ENCODE measurements at places on chromosomes 5 and 9.

DNA sequence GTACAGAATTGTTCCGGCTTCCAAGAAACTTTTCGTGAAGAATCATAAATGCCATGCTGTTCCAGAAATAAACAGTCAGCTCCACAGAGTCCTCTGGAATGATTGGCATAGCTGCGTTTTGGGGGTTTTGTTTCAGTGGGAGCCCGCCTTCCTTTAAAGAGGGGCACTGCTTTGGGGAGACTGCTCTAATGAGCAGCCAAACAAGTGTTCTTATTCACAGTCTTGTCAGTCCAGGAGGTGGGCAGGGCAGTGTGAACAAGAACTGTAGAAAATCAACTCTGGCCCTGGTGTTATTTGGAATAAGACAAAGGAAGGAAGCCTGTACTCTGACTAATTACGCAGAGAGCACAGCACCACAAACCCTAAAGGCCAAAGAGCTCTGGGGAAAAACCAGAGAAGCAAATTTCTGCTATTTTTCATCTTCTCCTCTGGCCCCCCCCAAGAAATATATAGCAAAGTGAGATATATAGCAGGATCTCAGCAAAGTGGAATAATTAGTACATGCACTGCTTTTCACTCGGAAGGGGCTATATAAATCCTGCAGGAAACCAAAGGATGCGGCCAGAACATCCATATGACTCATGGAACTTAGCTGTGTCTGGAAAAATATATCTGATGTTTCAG, 92.9 kb downstream of the GLDC start:
- DNase-seq: no peak
- no peaks in the 10 kb centered on the region for H3K4me1 ChIP-seq
- H3K27me3 ChIP-seq: no peaks in the 10 kb centered on the region
- H3K36me3 ChIP-seq: no peaks in the 10 kb centered on the region
- H3K4me3 ChIP-seq: no peak overlapping the region

- H3K36me3 ChIP-seq: no peaks in the 10 kb centered on the region
- no peaks in the 10 kb centered on the region for H3K27me3 ChIP-seq
- H3K27ac ChIP-seq: no peak overlapping the region
These were observed 40.0 kb upstream of the ORM1 start for GRCh38 chr9:114282926-114283325.

GRCh38 chr9:83234541-83234940, 171.6 kb upstream of the RASEF start:
- H3K27me3 ChIP-seq: no peaks in the 10 kb centered on the region
- H3K27ac ChIP-seq: no peak overlapping the region
- no peaks in the 10 kb centered on the region for H3K36me3 ChIP-seq
- H3K4me1 ChIP-seq: no peaks in the 10 kb centered on the region
- no peak for DNase-seq
- H3K4me3 ChIP-seq: no peak overlapping the region

DNA sequence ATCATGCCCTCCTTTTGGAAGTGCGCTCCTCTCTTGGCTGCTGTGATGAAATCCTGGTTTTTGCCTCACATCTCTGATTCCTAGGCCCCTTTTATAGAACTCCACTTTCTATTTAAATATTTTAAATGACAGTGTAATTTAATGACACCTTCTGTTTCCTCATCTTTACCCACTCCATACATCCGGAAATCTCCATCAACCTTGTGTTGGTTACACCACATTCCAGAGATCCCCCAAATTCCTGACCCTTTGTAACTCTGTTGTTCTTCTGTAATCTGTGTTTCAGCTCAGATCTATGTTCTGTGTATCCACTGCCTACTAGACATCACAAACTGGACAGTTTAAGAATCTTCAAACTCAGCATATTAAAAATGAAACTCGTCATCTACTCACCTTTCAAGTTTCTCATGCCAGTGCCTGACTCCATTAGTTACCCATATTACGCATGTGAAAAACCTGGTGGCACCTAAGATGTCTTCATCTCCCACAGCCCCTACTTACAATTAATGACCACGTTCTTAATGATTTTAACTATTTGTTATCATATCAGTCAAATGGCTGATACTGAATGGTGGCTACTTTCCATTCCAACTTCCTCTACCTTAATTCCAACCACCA, 25.1 kb downstream of the PARP8 start:
- H3K4me3 ChIP-seq: no peak overlapping the region
- no peak overlapping the region for H3K27ac ChIP-seq
- H3K36me3 ChIP-seq: peaks cover 27% of the 10 kb centered on the region
- no peaks in the 10 kb centered on the region for H3K27me3 ChIP-seq

DNA sequence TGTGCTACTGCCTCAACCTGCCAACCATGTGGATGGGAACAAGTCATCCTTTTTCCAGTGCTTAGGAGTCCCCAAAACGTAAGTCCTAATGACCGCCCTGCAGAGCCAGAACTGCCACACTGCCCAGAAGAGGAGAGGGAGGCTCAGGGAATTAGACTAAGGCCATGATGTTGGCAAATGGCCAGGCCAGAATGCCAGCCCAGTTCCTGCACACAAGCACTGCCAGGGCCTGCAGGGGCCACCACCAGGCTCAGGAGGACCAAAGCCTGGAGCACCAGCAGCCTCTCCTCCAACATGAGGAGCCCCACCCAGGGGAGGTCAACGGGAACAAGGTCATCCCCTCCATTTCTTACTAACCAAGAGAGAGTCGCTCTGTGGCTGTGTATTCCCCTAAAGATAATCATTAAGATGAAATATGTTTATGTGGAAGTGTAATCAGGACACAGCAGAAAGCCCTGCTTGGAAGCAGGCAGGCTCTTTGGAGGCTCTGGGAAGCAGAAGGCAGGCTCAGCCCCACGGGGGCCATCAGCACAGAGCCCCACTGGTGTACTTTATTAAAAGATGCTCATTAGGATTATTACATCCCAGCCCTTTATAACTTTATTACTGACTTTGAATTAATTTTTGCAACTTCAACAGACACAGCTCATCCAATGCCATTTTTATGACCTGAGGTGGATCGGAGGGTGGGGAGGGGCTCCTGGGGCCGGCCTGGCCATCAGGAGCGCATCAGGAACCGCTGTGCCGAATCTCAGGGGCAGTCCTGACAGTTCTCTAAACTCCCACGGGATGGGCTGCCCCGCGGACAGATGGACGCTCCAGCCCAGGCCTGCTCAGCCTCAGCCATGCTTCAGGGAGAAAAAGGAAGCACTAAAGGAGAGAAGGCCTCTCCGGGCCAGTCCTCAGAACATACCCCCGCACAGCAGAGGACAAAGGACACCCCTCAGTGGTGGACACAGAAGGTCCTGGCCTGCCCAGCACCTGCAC, 127.0 kb downstream of the ADAMTS2 start:
- no peak for DNase-seq
- H3K27ac ChIP-seq: no peak overlapping the region
- H3K4me3 ChIP-seq: no peak overlapping the region
- H3K4me1 ChIP-seq: no peaks in the 10 kb centered on the region
- H3K27me3 ChIP-seq: no peaks in the 10 kb centered on the region

DNA sequence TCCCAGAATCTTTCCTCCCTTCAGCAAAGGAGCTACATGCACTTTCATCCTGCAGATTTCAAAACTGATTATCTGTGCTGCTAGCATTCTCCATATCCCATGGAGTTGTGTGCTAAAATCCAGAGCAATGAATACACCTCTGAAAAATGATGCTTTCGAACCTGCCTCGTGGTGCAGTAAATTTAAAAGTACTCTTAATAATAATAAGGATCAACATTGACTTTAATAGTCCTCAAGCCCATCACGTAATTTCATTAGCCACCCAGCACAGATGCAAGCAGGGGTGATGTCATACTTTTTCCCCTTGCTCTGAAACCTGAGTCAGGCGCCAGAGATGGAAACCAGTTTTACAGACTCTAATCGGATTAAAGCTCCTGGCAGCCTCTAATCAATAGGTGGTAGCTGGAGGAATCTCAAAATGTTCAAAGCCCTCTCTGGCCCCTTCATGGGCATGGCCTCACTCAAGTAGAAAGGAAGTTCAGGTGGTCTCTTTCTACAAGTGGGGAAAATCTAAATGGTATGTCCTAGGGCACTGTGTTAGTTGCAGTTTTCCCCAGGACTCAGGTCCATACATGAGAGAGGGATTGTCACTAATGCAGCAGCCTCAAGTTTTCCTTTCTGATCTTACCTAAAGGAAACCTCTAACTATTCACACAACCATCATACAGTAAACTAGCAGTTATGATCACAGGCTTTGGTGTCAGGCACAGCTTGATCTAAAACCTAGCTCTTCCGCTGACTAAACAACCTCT, 221.6 kb upstream of the SLC30A5 start:
- DNase-seq: no peak
- no peak overlapping the region for H3K4me3 ChIP-seq
- peaks cover 12% of the 10 kb centered on the region for H3K4me1 ChIP-seq
- peaks cover 5% of the 10 kb centered on the region for H3K27me3 ChIP-seq
- no peak overlapping the region for H3K27ac ChIP-seq

- no peak overlapping the region for H3K4me3 ChIP-seq
- no peaks in the 10 kb centered on the region for H3K36me3 ChIP-seq
- no peak for DNase-seq
These were observed 175.3 kb upstream of the TBC1D2 start for GRCh38 chr9:98430535-98431292.

- H3K4me1 ChIP-seq: peaks cover 9% of the 10 kb centered on the region
- H3K4me3 ChIP-seq: no peak overlapping the region
- DNase-seq: no peak
- peaks cover 10% of the 10 kb centered on the region for H3K27me3 ChIP-seq
- no peaks in the 10 kb centered on the region for H3K36me3 ChIP-seq
- no peak overlapping the region for H3K27ac ChIP-seq
These were observed 168.1 kb downstream of the NR3C1 start for GRCh38 chr5:143235423-143235822.

DNA sequence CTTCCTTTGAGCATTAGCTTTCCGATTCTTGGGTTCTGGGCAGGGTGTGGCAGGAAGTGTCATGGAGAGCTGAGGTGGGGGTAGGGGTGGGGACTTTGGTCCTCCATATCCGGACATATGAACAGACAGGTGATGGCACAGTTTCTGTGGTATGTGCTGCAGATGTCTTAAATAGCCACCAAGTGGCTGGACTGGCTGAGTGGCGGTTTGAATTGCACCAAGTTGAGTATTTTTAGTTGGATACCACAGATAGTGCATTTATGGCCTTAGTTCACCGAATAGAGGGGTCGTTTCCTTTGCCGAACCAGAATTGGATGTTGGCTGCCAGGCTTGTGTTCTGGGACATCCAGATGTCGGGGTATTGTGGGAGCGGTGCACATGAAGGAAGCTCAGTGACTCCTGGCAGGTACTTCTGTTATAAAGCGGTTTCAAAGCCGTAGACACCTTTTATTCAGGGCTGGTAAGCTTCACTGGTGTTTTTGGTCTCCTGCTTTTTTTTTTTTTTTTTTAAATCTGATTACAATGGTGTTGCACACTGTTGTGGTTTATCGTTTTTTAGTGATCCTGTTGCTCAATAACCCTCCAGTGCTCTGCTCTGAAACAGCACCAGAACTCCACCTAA, 15.1 kb upstream of the TNFAIP8 start:
- H3K4me3 ChIP-seq: peak overlapping the region; percentile 82
- H3K4me1 ChIP-seq: peaks cover 95% of the 10 kb centered on the region
- peak overlapping the region; percentile 92 for H3K27ac ChIP-seq
- no peaks in the 10 kb centered on the region for H3K27me3 ChIP-seq
- peaks cover 68% of the 10 kb centered on the region for H3K36me3 ChIP-seq

All from activated naive CD4-positive, alpha-beta T cell treated with anti-CD3 and anti-CD28 coated beads, Interleukin-2, amount 10 ng/mL, durations not matched to agents 7 days and 5 days (primary cell).